Right lobe of liver (tissue), 6 donors: ENCODE measurements at places on chromosomes 2 and 18. TPM values are rescaled to one million over a fixed set of nuclear protein-coding genes. Genes with fewer than 3 reads are reported as not detected.

DNA sequence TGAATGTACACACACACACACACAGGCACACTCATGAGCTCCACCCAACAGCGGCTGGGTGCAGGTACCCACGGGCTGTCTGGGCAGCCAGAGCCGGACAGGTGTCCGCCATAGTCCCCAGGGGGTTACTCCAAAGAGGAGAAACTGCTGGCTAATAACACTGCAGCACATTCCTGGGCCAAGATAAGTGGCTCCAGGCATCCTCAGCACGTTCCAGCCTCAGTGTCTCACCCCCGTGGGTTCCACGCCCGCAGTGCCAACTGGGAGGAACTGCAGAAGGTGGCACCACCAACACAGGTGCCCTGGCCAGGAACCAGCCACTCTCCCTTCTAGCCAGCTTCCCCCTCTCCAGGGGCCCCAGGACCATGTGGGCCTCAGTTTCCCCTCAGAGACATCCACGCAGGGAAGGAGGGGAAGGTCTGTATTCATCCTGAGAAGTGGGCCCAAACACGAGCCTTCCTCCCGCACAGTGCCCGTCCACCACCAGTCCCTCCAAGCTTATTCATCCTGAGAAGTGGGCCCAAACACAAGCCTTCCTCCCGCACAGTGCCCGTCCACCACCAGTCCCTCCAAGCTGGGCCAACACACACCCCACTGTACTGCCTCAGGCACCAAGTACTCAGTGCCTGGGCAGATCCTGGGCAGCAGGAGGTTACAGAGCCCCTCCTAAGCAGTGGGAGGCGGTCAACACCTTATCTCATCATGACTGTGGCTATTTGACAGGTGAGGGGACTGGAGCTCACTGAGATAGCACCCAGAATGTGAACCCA, 47.6 kb downstream of the TNS1 start:
- peak; percentile 41 for DNase-seq
- no peak overlapping the region for H3K27ac ChIP-seq
- peaks cover 5% of the 10 kb centered on the region for H3K4me1 ChIP-seq
- no peak overlapping the region for H3K4me3 ChIP-seq
- no peaks in the 10 kb centered on the region for H3K27me3 ChIP-seq

- peaks cover 10% of the 10 kb centered on the region for H3K4me1 ChIP-seq
- DNase-seq, result peak; percentile 76
- H3K36me3 ChIP-seq, result peaks cover 10% of the 10 kb centered on the region
- H3K27me3 ChIP-seq, result no peaks in the 10 kb centered on the region
- H3K4me3 ChIP-seq, result peak overlapping the region; percentile 84
- peak overlapping the region; percentile 97 for H3K27ac ChIP-seq
These were observed 2.3 kb downstream of the ZFP36L2 start for GRCh38 chr2:43224131-43224570.

Gene STAT4
- 0.90 TPM for total RNA-seq

Gene UPP2
- 0.84 TPM for total RNA-seq

Gene ICA1L
- 0.19 TPM for total RNA-seq
